ENCODE measurements at places on chromosomes 1 and 21.

GRCh38 chr1:47967864-47968555 is 29.2 kb downstream of the TRABD2B start:
- no peak for DNase-seq

DNA sequence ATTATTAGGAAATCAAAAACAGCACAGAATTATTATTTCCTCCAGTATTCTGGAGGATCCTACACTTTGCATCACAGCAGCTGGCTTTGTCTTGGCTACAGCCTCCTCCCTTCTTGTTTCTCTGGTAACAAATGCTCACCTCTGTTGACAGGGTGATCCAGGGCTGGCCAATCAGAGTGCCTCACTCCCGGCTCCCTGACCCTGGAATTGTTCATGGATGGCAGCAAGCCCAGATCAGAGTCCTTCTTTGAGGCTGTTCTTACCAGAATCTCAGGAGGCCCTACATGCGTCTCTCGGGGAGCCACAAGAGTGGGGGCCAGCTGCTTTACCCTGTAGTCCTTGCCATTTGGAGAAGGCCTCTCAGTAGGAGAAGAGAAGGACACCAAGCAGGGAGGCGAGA is 48.4 kb upstream of the IGSF5 start:
- no peak for DNase-seq

- no peak for DNase-seq
Measured at GRCh38 chr1:60664086-60664625, 418.2 kb upstream of the NFIA start.

DNA sequence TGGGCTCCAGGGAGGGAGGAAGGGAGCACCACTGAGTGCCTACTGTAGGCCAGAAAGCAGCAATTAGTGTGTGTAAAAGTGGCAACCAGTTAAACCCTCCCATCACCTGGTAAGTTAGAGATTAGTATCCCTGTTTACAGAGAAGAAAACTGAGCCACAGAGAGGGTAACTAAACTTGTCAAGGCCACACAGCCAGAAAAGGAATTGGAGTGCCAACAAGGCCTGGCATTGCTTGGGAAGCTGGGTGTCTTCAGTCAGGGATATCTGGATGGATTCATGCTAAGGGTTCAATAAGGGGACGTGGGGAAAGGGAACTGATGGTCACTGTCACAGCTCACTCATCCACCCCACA is 23.6 kb upstream of the ADGRB2 start:
- DNase-seq, result no peak

DNA sequence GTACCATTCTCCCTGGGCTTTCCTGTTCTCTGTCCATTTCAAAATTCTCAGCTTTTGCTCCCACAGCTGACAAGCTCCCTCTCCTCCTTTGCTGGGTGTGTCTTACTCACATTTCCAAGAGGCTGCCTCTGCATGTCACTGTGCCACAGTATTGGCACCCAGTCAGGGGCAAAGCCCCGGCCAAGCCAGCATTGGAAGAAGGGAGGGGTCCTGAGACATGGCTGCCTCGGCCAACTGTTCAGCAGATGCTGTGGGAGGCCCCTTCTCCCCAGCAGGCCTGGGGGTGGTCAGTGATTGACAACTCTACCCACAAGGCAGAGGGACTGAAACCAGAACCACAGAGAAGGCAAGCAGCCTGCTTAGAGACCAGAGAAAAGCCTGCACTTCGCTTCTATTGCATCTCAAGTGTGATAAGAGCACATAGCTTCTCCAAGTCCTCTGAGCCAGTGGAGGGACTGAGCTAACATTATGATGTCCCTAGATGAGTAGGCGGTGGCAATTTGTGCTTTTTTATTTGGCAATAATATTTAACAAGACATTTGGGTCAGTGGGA is 294.1 kb downstream of the SIPA1L2 start:
- no peak for DNase-seq

DNA sequence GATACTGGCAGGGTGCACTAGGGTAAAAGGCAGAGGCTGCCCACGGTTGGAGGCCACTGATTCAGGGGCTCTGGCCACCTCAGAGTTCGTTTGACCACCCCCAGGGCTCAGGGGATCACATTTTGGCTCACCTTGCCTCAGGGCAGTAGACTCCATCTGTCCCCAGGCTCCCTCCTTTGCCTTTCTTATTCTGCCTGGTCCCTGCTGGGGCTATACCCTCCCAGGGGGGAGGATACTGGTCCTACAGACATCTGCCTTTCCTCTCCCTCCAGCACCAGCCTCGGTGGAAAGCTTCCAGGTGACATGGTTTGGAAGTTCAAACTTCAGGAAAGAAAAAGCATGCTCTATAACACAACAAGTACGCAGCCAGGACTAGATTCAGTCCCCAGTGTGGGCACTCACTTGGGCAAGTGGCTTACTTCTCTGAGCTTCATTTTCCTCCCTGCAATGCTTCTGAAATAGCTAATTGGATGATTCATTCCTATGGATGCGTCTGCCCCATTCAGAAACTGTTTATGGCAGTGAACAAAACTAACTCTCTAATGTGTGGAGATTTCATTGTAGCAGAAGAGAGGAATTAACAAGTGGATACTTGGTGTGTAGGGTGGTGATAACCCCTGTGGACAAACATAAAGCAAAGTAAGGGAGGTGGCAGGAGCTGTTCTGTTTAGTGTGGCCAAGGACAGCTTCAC is 154.8 kb downstream of the TRABD2B start:
- no peak for DNase-seq

DNA sequence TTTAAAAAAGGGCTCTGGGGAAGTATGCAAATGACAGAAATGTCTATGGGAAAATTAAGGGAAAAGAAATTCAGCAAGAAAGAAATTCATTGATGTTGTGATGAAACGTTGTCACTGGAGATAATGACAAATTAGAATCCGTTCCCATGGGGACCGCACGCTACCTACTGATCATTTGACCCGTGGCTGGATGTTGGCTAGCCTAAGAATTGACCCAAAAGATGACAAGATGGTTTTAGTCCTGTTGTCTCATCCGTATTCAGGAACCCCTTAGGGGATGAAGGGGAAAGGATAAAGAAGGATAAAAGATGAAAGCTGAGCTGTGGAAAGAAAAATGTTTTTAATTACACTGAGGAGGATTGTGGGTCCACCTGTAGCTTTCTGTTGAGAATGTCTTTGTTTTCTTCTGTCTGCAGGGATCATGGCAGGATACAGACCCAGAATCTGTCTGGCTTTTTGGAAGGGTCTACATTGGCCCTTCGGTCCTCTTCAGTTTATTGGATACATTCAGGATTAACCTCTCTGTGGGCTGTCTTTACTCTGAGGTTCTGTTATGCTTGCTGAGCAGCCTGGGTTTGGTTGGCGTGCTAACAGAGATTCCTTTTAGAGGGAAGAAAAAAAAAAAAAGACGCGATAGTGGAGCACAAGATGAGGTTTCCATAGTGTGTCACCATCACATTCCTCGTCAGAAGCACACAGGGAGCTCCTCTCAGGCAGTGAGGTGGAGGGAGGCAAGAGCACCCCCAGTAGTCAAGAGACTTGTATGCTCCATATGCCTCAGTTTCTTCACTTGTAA is 106.2 kb downstream of the CACHD1 start:
- no peak for DNase-seq

DNA sequence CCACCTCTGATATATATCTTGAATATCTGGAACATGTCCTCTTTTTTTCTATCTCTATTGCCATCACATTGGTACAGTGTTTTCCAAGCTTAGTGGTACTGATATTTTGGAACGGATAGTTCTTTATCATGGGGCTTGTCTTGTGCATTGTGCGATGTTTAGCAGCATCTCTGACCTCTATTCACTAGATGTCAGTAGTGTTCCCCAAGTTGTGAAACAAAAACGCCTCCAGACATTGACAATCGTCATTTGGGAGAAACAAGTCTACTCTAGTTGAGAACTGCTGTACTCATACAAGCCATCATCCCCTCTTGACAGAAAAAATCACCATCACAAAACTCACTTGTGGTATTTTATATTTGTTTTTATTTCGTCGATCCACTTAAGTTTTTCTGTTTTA is 79.7 kb upstream of the CHODL start:
- DNase-seq, result no peak

- DNase-seq, result no peak
Measured at GRCh38 chr21:42252778-42253340, 33.9 kb downstream of the ABCG1 start.

GRCh38 chr1:66371233-66372005 is 162.5 kb upstream of the SGIP1 start:
- peak; percentile 35 for DNase-seq

- no peak for DNase-seq
Measured at GRCh38 chr1:12572522-12572921, 45.5 kb downstream of the DHRS3 start.

DNA sequence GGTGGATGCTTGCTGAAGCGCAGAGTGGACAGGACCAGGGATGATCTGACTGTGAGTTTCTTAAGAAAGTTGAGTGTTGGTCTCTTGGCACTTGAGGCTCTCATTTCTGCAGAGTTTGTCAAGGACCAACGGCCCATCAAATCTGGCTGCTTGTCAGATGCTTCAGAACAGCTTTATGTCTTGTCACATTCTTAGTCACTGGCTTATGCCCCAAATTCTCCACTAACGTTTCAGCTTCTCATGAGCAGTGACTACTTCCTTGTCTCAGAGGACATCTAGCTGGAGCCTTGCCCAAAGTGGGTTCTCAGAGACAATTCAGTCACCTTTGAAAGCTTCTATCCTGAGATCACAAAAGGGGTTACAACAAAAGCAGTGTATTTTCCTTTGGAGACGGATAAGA is 92.3 kb downstream of the ST6GALNAC5 start:
- no peak for DNase-seq

- DNase-seq, result no peak
Measured at GRCh38 chr1:199173356-199173755, 534.5 kb downstream of the PTPRC start.

DNA sequence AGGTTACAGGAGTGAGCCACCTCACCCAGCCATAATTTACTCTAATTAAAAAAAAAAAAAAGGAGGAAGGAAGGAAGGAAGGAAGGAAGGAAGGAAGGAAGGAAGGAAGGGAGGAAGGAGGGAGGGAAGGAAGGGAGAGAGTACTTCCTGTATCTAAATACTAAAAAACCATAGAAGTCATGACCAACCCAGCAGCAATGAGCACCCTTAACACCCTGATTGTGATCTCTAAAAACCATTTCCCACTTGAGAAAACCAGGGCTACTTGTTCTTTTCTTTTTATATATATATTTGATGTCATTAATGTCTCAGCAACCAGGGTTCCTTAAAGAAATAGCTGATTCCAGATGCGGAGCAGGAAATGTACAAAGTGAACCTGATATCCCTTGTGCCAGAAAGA is 31.2 kb downstream of the ARID4B start:
- DNase-seq, result no peak

DNA sequence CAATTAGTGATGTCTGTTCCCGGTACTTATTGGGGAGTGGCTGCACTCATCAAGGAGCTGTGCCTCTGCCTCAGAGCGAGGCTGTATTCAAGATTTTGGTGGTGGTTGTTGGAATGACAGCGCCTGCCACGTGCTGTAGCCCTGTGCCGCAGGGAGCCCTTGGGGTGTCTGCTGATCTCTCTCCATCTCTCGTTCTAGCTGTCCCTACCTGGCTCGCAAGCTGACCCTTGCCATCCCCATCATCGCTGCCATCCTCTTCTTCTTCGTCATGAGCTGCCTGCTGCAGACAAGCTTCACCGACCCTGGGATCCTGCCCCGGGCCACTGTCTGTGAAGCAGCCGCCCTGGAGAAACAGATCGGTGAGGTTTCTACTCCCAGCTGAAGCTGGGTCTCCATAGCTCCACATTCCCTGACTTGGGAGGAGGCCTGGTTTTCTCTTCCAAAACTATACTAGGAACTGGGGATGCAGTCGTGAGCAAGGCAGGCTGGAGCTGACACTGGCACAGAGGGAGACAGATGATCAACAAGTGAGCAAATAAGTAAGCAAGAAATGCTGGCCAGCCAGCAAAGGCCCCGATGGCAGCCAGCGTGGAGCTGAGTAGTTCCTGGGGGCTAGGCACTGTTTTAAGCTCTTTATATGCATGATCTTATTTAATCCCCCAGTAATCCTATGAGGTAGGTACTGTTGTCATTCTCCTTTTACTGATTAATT is 5.9 kb downstream of the ZDHHC18 start:
- DNase-seq, result no peak

- no peak for DNase-seq
Measured at GRCh38 chr1:9557624-9558023, 18.4 kb downstream of the SLC25A33 start.

GRCh38 chr1:59879996-59880505 is 46.5 kb downstream of the CYP2J2 start:
- DNase-seq, result no peak

DNA sequence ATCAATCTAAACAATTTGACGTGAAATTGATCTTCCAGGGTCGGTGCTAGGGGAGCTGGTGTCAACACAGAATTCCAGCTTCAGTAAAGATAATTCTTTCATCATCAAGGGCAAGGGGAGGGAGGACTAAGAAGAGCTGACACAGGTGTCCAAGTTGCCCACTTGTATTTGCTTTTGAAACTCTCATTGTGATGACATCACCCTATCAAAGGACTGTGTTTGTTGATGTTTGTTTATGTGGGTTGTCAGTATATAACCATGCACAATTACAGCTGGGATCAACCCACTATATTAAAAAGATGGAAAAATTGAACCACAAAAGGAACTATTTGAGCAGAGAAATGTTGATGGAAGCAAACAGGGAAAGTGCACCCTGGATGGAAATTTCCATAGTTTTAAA is 48.8 kb downstream of the ZC3H11B start:
- DNase-seq, result no peak

- no peak for DNase-seq
Measured at GRCh38 chr21:41024746-41025254, 143.2 kb upstream of the BACE2 start.

- no peak for DNase-seq
Measured at GRCh38 chr1:26350701-26351589, 3.0 kb downstream of the CRYBG2 start.

DNA sequence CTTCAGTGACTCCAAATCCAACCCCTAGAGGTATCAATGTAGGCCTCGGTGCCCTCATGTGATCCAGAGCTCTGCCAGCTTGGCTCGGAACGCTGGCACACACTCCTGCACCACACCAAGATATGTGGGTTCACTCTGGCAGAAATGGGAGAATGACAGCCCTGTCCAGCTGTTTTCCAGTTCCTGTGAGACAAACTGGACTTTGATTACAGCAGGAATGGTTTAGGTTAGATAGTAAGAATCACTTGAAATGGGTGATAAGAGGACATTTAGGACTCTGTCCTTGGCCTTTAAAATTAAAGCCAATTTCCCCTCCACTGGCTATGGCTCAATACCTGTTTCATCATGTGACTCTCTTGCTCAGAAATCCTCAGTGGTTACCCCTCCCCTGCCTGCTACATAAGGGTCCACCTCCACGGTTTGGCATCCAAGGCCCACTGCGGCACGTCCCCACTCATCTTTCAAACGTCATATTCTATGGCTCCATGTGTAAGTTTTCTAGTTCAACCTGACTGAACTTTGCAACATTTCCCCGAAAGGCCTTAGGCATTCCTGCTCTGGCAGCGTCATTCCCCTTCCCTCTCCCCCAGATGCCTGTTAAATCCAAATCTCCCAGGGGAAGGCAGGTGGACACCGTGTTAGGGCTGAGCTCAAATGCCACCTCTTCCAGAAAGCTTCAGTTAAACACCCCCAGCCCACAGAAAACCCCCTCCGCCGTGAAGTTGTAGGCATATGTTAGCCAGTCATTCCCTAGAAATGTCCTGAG is 44.7 kb downstream of the PLEKHA6 start:
- DNase-seq, result no peak
